ENCODE measurements at places on chromosomes 2 and 18.

DNA sequence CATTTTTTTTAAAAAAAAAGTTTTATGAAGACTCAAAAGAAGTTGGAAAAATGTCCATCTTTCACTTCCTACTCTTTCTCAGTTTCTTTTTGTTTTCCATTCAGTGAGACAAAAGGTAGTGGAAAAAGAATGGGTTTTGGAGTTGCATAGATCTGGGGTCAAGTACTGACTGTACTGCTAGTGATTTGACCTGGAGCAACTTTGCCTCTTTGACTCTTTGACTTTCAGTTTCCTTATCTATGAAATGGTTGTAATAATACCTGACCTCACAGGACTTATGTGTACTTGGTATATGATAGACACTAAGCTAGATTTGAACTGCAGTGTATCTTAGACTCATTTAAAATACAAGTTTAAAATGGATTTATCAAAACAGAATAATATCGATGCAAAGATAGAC lies 3.5 kb upstream of the KCNE4 start:
- no peak overlapping the region for H3K4me3 ChIP-seq
- no peaks in the 10 kb centered on the region for H3K36me3 ChIP-seq
- H3K27ac ChIP-seq = peak overlapping the region; percentile 71

DNA sequence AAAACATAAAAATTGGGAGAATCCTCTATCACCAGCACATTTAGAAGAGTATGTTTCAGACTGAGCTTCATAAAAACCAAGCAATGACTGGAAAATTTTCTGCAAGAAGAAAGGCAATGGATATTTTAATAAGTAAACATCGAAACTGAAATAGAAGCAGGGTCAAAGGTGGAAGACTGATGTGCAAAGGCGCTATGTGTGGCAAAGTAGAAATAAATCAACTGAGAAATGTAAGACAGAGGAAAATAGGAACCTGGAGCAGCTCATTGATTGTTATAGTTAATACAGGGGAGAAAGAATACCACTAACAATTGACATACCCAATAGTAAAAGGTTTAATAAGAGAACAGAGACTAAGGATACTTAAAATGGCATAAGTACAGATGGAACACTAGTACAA lies 818.4 kb downstream of the SOCS6 start:
- H3K27me3 ChIP-seq = no peaks in the 10 kb centered on the region
- H3K36me3 ChIP-seq = no peaks in the 10 kb centered on the region
- H3K4me3 ChIP-seq = no peak overlapping the region
- DNase-seq = no peak
- H3K4me1 ChIP-seq = no peaks in the 10 kb centered on the region

DNA sequence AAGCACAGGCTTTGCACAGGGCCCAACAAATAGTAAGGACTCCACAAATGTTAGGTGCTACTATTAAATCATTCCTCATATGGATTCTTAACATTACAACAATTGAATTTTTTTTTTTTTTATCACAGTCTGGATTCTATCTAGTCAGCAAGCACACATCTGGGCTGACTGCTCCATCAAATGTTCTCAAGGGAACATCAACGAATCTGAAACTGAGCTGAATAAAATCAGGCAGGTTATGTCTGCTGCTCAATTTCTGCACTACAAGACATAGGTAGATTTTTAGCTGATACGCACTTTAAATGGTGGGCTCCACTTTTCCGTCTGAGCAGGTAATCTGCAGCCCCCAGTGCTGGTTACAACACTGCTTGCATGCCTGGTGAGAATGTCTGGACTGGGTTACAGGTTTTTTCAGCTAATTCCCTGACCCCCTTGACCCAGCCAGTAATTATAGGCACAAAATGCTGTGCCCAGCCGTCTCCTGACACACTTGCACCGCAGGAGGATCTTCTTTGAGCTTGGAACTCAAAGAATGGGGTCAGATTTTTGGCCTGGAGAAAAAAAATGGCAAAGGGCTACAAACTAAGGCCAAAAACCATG lies 44.6 kb downstream of the ADD2 start:
- no peak overlapping the region for H3K27ac ChIP-seq
- H3K27me3 ChIP-seq = no peaks in the 10 kb centered on the region
- no peak for DNase-seq
- no peaks in the 10 kb centered on the region for H3K36me3 ChIP-seq
- H3K4me1 ChIP-seq = no peaks in the 10 kb centered on the region
- H3K4me3 ChIP-seq = no peak overlapping the region

GRCh38 chr2:217976301-217976700 lies 26.5 kb downstream of the TNS1 start:
- H3K27me3 ChIP-seq = no peaks in the 10 kb centered on the region
- H3K4me1 ChIP-seq = no peaks in the 10 kb centered on the region
- H3K4me3 ChIP-seq = no peak overlapping the region
- H3K36me3 ChIP-seq = no peaks in the 10 kb centered on the region
